ENCODE measurements at places on chromosomes 11 and 22.
A peak's percentile ranks its signal among the peaks of the same experiment; 100 is the strongest.

GRCh38 chr11:46308631-46309419 is 31.4 kb downstream of the CREB3L1 start:
- DNase-seq: peak; percentile 62

DNA sequence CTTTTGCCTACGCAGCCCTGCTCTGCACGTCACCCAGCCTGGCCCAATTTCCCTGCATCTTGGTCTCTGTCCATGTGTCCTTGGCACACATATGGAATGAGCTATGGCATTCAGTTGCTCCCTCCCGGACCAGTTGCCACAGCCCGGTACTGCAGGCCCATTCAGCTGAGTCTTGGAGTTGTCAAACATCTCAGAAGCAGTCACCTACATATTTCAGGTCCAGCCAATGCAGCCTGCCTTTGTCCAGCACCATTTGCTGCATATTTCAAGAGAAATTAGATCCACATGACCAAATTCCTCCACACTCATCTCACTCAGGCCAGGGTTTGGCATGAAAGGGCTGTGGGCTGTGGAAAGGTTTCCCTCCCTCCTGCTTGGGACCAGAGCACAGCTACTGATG is 76.8 kb downstream of the MN1 start:
- DNase-seq: no peak

DNA sequence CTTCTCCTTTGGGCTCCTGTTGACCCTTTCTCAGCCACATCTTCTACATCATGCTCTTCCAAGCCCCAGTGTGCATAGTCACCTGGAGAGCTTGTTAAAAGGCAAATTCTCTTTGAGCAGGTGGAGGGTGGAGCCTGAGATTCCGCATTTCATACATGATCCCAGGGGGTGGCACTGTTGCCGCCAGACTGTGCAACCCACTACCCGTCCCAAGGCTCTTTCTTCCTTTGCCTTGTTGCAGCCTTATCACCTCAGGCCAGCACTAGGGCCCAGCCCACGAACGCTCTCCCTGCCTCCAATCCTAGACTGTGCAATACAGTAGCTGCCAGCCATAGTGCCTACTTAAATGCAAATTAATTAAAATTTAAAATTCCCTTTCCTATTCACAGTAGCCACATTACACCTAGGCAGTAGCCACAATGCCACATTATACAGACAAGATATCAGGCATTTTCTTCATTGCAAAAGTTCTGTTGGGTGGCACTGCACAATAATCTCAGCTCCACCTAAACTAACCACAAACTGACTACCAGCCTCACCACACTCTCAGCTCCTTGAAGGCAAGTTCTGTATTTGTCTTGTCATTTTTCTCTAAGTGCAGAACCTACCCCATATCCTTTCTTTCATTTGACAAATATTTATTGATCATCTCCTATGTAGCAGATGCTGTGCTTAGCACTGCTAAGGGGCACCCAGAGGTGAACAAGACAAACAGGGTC is 4.6 kb upstream of the KCNJ5 start:
- DNase-seq: no peak

- no peak for DNase-seq
Measured at GRCh38 chr11:18617688-18618341, 16.3 kb downstream of the SPTY2D1 start.

- no peak for DNase-seq
Measured at GRCh38 chr11:17347676-17348075, 3.9 kb upstream of the NCR3LG1 start.

- DNase-seq: peak; percentile 42
Measured at GRCh38 chr11:70582886-70583641, 184.7 kb downstream of the CTTN start.

DNA sequence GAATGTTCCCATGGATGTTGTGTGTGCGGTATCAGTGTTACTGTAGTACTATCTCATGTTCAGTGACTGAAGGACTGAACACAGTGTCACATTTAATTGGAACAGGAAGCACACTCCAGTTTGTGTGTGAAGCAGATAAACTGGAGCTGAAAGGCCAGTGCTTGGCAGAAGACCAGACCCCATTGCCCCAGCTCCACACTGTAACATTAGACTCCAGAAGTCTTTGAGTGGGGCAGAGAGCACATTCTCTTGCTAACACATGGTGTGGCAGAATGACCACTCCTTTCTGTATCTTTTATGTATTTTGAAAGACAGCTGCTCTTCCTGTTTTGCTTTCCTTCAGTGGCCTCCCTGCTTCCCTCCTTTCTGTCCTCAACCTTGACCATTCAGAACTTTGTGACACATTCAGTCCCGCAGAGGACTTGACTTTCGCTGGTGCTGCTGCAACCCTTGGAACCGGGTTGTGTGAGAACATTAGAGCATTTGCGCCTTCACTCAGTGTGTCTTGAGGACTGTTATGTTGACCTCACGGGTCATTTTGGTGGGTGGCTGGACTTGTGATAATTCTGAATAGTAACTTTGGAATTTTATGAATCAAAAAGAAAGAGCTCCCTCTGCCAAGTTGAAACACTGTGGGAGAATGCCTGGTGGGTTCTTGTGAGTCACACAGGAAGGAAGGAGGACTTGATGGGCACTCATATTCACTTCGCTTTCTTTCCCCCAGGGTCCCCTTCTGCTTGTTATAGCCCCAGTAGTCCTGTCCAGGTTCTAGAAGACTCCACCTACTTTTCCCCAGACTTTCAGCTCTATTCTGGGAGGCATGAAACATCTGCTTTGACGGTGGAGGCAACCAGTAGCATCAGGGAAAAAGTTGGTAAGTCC is 26.4 kb downstream of the AMOTL1 start:
- DNase-seq: no peak

GRCh38 chr22:46459347-46460065 is 77.9 kb downstream of the CELSR1 start:
- DNase-seq: no peak

GRCh38 chr11:71148716-71149115 is 103.7 kb downstream of the SHANK2 start:
- no peak for DNase-seq

DNA sequence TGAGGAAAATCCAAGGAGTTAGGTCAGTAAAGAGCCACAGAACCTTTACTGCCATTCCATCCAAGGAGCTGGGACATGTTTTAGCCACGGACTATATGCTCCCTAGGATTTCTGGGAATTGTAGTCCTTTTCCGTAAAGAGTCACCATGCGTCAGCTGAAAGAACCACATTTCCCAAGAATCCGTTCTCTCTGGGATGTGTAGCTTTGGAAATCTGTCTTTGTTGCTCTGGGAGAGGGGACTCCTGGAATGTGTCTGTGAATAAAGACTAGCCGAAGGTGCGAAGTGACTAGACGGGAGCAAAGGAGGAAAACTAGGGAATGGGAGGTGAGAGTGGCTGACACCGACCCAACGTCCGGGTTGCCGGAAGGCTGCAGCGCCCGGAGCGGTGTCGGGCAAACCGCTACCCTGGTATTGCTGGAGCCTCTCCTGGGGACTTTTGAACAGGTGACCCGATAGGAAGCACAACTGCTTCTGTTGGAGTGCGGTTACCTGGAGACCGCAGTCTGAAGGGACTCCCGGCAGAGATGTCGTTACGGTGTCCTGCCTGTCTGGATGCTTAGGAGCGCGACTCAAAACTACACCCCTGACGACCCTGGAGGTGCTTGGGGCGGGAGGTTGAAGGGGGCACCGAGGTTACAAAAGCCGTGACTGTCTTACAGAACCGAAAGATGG is at the start of gene IFTAP:
Gene IFTAP, plus strand, starts transcription at position 187 of the 674 bp plus-strand sequence. CDS start 15,602 bp downstream, outside the sequence.
- no peak for DNase-seq

DNA sequence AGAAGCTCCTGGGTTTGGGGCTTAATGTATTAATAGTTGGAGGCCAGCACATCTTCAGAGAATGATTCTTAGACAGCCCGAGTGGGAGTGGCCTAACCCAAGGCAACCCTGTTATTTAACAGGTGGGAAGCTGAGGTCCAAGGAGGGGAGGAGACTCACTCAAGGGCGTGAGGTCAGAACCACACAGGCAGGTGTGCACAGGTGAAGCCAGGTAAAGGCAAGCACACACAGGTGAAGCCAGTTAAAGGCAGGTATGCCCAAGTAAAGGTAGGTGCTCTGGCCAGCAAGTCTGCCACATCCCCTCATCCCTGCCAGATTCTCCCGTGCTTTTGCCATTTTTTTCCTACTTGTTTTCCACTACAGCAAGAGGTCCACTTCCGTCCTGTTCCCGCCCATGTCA is 2.9 kb upstream of the SHANK2 start:
- DNase-seq: no peak

- no peak for DNase-seq
Measured at GRCh38 chr11:116986521-116987105, 111.6 kb downstream of the SIK3 start.

- no peak for DNase-seq
Measured at GRCh38 chr11:80227915-80228314, 787.1 kb upstream of the TENM4 start.
